Kidney (tissue), 22 donors: ENCODE measurements at places on chromosomes 12 and 14. TPM values are rescaled to one million over a fixed set of nuclear protein-coding genes. Genes with fewer than 3 reads are reported as not detected.

TSPAN9 gene
- polyA plus RNA-seq = 62.4 TPM

ANAPC5 gene
- polyA plus RNA-seq = 85.1 TPM

KRT79 gene
- polyA plus RNA-seq = not detected

RNF212B gene
- 2.8 TPM for polyA plus RNA-seq

GNB3 gene
- polyA plus RNA-seq = 1.4 TPM

CARMIL3 gene
- polyA plus RNA-seq = 1.5 TPM

RHEBL1 gene
- 0.52 TPM for polyA plus RNA-seq

PIK3C2G gene
- 4.4 TPM for polyA plus RNA-seq

ACSS3 gene
- polyA plus RNA-seq = 18.9 TPM

ACSM4 gene
- polyA plus RNA-seq = not detected

IPO4 gene
- 22.2 TPM for polyA plus RNA-seq

NKX2-1 gene
- polyA plus RNA-seq = not detected

SLC25A21 gene
- 1.3 TPM for polyA plus RNA-seq

BATF gene
- polyA plus RNA-seq = 1.6 TPM

DTX3 gene
- polyA plus RNA-seq = 41.2 TPM

SELPLG gene
- polyA plus RNA-seq = 3.7 TPM

LMNTD1 gene
- polyA plus RNA-seq = not detected

UNC79 gene
- 0.56 TPM for polyA plus RNA-seq

CINP gene
- polyA plus RNA-seq = 49.3 TPM

KCNH3 gene
- 1.4 TPM for polyA plus RNA-seq

FGF6 gene
- polyA plus RNA-seq = not detected

HVCN1 gene
- 4.7 TPM for polyA plus RNA-seq

NANOG gene
- not detected for polyA plus RNA-seq

ZCRB1 gene
- 87.5 TPM for polyA plus RNA-seq

ABHD12B gene
- 0.88 TPM for polyA plus RNA-seq

IL22 gene
- not detected for polyA plus RNA-seq

PTPRQ gene
- 3.1 TPM for polyA plus RNA-seq

LTBR gene
- polyA plus RNA-seq = 77.8 TPM

CTSG gene
- polyA plus RNA-seq = 1.1 TPM

PDZRN4 gene
- polyA plus RNA-seq = 0.56 TPM

PLA2G1B gene
- not detected for polyA plus RNA-seq

WNT5B gene
- 3.4 TPM for polyA plus RNA-seq

TUBA1A gene
- polyA plus RNA-seq = 128 TPM

TRPV4 gene
- polyA plus RNA-seq = 24.5 TPM

AKAP3 gene
- polyA plus RNA-seq = 2.3 TPM

GALNT16 gene
- polyA plus RNA-seq = 15.2 TPM

KRT77 gene
- polyA plus RNA-seq = not detected

GPR84 gene
- not detected for polyA plus RNA-seq

GLIPR1L1 gene
- polyA plus RNA-seq = not detected

SCN8A gene
- polyA plus RNA-seq = 0.34 TPM

ASPG gene
- polyA plus RNA-seq = 58.1 TPM

DIO3 gene
- 0.17 TPM for polyA plus RNA-seq

EEA1 gene
- polyA plus RNA-seq = 2.5 TPM

GPR135 gene
- 0.77 TPM for polyA plus RNA-seq

RFX4 gene
- polyA plus RNA-seq = not detected
